A549 (cell line): ENCODE measurements at places on chromosomes 16 and 17. TPM values are rescaled to one million over a fixed set of nuclear protein-coding genes. Genes with fewer than 3 reads are reported as not detected.

Gene MAP2K6
- polyA plus RNA-seq, result 18.7 to 24.1 TPM (median 20.7 TPM) in 3 replicates

Gene EPOP
- 11.2 to 12.3 TPM (median 12.1 TPM) in 3 replicates for polyA plus RNA-seq

Gene RNF40
- 63.9 to 69.9 TPM (median 66.4 TPM) in 3 replicates for polyA plus RNA-seq

Gene TBC1D3G
- polyA plus RNA-seq, result 0.08 TPM in 1 of 3 replicates, not detected in the others

Gene CLCN7
- polyA plus RNA-seq, result 51.6 to 69.7 TPM (median 62.8 TPM) in 3 replicates

Gene PDP2
- 7.7 to 10.5 TPM (median 8.7 TPM) in 3 replicates for polyA plus RNA-seq
